Left lung (tissue), 14 donors: ENCODE measurements at places on chromosomes 7 and 10. TPM values are rescaled to one million over a fixed set of nuclear protein-coding genes. Genes with fewer than 3 reads are reported as not detected.

DNA sequence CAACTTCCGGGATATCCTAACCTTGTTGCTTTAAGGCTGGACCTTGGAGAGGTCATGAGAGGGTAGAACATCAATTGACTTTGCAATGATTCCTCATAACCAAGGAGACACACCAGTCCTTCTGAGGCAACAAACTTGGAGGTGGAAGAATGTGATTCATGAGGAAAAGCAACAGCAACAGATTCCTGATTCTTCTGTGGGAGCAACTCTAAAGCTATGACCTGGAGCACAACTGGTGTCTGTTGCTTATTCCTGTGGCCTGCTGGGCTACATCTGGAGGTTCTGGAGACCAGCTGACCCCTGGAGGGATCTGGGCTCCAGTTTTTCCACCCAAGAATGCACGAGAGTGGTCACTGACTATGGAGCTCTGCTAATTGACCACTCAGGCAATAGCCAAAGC is 116.6 kb downstream of the CREB5 start:
- DNase-seq: no peak

AQP1 gene
- total RNA-seq: 567 TPM

GRCh38 chr7:51082096-51082840 is 234.3 kb downstream of the COBL start:
- no peak for DNase-seq

TRIP6 gene
- total RNA-seq: 72.9 TPM

STEAP1B gene
- total RNA-seq: 0.85 TPM

WEE2 gene
- total RNA-seq: not detected
